HCEC 1CT (cell line): ENCODE measurements at places on chromosomes 3 and 15.

GRCh38 chr3:128215800-128216495, 62.7 kb downstream of the EEFSEC start:
- DNase-seq = no peak

DNA sequence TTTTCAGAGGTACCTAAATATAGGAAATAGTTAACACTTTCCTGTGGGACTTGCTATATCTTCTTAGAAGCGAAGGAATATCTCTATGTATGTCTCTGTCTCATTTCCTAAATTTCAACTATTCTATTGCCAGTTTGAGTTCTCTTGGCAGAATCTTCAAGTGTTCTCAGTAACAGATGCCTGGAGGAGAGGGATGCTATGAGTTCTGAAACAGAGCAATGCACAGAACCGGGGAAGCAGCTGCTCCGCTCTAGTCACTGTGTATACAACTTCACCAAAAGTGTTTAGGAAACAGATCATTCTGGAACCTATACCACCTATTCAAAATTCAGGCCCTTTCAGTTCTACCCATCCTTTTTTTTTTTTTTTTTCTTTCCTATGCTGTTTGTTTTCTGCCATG, 144.6 kb downstream of the RORA start:
- no peak for DNase-seq

- peak; percentile 12 for DNase-seq
These were observed at the start of gene DLEC1 for GRCh38 chr3:38039101-38039898. TSS of gene DLEC1 (plus strand) at chr3:38039208. CDS start at chr3:38039226, 18 bp downstream.

DNA sequence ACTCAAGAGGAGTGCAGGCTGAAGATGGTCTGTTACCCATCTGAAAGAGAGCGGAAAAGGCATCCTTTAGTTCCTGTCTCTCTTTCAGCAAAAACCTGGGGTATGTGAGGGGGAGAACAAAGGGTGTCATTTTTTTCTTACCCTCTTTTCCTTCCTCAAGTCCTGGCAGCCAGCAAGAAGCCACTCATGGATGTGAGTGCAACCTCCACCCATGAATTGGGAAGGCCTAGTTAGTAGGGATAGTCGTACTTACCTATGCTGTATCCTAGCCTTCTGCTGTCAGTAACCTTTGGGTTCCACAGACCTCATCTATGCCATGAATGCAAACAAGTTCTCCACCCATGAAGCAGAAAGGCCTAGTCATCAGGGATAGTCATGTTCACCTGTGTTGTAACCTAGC, 472.8 kb downstream of the ZIC1 start:
- no peak for DNase-seq

DNA sequence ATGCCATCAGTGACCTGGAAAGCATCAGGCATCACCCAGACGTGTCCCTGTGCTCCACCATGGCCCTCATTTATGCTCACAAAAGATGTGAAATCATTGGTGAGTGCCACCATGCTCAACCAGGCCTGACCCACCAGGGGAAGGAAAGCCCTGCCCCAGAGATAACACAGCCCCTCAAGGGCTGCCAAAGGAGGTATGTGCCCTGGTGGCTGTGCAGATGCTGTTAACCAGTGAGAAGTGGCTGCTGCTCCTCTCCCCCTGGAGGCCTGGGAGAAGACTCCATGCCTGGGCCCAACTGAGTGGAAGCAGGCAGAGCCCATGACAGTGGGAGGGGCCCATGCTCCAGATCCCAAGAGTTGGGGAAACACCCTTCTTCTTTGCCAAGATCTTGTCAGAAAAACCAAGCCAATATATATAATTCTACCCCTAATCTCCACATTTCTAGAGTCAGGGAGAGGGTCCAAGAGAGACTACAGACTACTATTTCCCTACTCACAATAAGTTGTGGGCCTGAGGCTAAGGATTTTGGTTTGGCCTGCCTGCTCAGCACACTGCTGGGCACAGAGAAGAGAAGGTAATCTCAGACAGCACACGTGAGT, 2.7 kb downstream of the TTC21A start:
- no peak for DNase-seq

- no peak for DNase-seq
These were observed 94.1 kb upstream of the SKOR1 start for GRCh38 chr15:67731112-67731721.

- DNase-seq = no peak
These were observed 1007.8 kb downstream of the FHIT start for GRCh38 chr3:60243456-60243855.

DNA sequence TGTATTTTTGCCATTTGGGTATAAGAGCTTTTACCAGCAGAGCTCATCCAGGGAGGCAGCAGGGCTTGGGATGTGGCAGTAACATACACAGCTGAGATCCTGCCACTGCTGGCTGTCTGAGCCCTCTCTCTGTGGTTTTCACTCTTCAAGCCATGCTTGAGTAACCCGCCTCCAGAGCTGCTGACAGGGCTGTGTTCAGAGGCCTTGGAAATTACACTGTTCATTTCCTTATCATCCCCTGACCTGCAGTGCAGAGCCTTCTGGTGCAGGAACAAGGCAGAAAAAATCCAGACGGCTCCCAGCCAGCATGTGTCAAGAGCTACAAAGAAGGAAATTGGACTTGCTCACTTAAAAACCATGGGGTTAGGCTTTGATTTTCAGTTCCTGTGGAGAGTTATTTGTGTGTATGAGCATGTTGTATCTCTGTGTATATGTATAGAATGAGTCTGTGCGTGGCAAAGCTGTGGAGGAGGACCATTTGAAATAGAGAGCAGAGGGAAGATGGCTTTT, 47.0 kb downstream of the ZNF609 start:
- DNase-seq = no peak

DNA sequence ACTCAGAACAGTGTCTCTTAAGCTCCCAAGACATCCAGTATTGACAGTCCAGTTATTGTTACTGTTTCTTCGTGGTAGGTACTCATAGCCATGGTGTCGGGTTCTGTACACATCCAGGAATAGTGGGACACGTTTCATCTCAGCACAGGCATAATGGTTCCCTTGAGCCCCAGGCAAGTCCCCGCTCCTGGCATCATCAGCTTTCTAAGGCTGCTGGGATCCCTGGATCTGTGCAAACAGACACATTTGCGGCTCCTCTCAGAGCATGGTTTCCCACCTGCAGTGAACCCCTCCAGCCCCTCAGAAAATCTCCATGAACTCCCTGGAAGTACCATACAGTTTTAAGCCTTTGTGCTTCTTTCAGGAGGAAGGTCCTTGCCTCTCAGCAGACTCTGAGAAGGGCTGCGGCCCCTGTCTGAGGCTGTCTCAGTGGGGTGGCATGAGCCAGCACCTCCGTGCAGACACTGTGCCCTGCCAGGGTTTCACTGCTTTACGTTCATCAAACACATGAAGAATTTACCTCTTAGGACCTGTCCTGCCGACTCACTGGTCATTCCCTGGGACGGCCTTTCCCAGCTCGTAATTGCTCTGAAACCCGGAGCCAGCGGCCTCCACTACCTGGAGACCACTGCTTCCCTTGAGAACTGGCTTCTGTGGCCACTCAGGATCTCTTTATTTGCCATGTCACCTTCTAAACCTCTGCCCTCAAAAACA, 124.9 kb downstream of the LRRK1 start:
- no peak for DNase-seq

GRCh38 chr3:87949879-87950208, 109.0 kb downstream of the CGGBP1 start:
- DNase-seq = no peak

GRCh38 chr3:188925376-188925775, 246.4 kb upstream of the TPRG1 start:
- DNase-seq = no peak

DNA sequence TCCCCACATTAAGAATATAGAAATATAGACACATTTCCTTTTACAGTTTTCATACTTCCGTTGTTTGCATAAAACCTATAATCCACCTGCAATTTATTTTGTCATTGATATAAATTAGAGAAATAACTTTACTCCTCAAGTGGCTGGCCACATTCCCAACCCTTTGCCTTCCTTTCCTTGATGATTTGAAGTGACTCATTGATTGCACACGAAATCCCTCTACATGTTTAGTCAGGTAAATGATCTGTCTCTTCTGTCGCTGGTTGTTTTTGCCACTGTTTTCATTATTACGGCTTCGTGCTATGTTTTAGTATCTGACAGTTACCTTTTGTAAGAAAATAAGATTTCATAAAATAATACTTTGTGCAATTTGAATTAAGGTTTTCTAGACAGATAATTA, 272.2 kb upstream of the NR2E3 start:
- peak; percentile 28 for DNase-seq

DNA sequence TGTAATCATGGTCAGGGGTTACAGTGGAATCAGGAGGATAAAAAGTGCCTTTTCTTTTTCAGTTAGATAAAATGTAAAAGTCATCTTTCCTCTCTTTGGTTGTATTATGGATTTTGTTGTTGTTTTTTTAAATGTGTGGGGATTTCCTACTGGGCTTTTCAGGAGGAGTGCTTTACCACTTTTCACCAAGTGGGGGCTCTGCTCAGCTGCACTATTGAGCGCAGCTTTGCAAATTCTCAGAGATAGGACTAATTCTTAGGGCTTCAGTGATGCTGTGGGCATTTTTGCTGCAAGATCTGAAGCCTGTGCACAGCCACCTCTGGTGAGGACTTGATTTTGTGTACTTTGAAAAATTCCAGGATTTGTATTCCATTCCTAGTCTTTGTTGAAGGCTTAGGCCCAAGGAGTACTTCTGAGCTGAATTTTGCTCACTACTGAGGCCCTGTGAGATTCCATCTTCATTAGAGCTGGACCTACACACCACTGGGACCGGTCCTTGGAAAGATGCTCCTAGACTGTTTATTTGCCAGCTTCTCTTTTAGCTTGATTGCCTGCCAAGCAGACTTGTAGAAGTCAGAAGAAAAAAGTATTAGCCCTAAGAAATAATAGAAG, 7.5 kb downstream of the GNB5 start:
- peak; percentile 35 for DNase-seq

- DNase-seq = peak; percentile 67
These were observed 1.3 kb upstream of the IL12A start for GRCh38 chr3:159987291-159987711.

GRCh38 chr3:191238321-191238817, 39.3 kb downstream of the OSTN start:
- peak; percentile 81 for DNase-seq

- DNase-seq = no peak
These were observed 163.9 kb downstream of the CBLB start for GRCh38 chr3:105704726-105705410.

DNA sequence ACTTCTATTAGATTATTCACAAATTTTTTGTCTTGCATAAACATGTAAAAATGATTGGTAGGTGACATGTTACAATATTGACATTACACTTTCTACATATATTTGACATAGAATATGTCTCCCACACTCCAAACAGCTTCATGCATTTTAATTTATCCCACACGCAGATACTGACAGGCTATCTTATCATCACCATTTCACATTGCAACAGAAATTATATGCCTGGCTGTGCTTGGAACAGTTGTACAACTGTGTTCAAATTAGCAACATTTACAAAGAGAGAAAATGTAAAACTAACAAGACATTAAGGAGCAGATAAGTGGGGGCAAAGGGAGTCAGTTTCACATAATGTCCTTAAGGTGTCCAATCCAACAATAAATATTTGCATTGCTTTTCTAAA, 1208.5 kb downstream of the NSUN3 start:
- no peak for DNase-seq

DNA sequence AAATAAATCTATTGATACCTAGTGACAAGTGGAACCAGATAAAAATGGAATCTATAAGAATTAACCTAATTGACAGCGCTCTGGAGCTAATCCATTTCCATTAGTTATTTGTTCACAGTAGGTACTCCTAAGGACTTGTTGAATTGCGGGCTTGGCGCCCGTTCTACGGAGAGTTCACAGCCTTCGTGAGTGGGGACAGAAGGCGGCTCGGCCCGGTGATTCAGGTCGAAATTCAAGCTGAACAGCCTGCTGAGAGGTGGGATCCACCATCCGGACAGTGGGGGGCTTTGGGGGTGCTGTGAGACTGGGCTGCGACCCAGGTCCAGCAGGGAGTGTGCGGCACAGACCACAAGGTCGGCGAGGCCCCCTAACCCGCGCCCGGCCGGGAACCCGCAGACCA, 779 bp upstream of the CTNNB1 start:
- no peak for DNase-seq

GRCh38 chr3:138432576-138433240, 1.7 kb upstream of the ESYT3 start:
- DNase-seq = no peak

DNA sequence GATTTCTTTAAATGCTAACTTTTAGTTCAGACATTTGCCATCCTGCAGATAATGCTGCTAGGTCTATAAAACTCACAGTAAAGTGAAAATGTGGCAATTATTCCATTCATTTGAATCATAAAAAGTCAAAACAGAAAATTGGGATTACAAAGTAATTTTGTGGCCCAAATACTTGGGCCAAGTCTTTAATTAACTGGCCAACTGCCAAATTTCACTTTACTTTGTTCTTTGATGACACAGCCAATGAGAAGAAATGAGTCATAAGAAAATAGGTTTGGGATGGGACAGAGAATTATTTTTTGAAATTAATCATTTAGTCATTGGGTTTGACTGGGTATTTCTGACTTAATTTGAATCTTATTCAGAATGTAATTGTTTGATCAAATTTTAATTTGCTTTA, 89.8 kb upstream of the SLC2A2 start:
- DNase-seq = peak; percentile 24
